ENCODE measurements at places on chromosomes 3 and 15.

DNA sequence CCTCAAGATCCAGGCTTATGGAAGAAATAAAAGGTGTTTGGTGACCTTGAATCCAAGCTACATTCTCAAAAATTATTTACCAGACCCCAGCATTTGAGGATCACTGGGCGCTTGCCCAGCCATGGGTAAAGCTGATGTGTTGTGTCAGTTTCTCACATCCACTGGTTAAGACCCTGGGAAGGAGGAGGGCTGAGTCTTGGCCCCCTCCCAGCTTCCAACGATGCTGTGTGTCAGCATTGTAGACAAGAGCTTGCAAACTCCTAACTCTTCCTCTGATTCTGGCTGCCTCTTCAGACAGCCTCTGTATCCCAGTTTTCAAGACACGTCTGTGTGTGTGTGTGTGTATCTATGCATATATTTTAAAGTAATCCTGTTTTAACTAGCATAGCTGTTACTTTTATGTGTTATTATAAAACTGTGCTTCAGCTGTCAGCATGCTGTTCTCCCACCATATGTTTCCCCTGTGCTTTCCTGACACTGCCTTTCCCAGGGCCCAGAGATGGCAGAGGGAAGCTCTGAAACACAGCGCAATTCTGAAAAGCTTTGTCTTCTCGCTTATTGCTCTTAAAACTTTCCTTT lies 157.3 kb upstream of the LRRN1 start:
- H3K27ac ChIP-seq = no peak overlapping the region
- H3K27me3 ChIP-seq = no peaks in the 10 kb centered on the region
- H3K4me1 ChIP-seq = peaks cover 6% of the 10 kb centered on the region
- DNase-seq = no peak
- no peaks in the 10 kb centered on the region for H3K36me3 ChIP-seq

GRCh38 chr15:99385865-99386264 lies 134.6 kb downstream of the LRRC28 start:
- no peaks in the 10 kb centered on the region for H3K27me3 ChIP-seq
- H3K27ac ChIP-seq = no peak overlapping the region
- DNase-seq = no peak
- H3K4me1 ChIP-seq = no peaks in the 10 kb centered on the region

- no peaks in the 10 kb centered on the region for H3K27me3 ChIP-seq
- H3K27ac ChIP-seq = no peak overlapping the region
- no peak overlapping the region for H3K4me3 ChIP-seq
- DNase-seq = no peak
- H3K4me1 ChIP-seq = no peaks in the 10 kb centered on the region
These were observed 172.7 kb upstream of the LMCD1 start for GRCh38 chr3:8328967-8329366.

DNA sequence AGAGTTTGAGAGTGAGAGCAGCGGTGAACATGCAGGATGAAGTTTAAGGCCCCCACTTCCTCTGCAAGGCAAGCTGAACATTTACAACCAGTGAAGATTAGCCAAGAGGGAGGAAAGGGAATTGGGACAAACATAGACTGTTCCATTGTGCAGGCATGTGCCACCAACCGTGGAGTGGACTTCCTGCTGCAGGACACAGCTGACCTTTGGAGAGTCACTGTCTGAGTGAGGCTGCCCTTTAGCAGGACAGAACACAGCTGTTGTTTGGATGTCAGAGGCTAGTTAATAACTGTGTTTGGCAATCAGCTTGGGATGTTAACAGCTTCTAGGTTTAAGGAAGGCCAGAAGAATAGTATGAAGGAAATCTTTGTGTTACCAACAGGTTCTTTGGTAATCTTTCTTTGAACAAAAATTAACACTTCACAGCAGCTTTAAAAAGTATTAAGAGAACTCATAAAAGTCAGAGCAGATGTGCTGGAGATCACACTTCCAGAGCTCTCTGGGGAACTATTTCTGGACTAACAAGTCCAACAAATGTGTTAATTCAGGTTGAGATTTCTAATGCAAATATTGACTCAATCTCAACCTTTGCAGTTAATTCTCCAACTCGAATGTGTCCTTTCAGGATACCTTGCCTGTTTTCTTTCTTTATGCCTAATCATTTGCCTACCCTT lies 31.4 kb downstream of the CTDSPL start:
- H3K4me1 ChIP-seq = peaks cover 6% of the 10 kb centered on the region
- H3K36me3 ChIP-seq = peaks cover under 1% of the 10 kb centered on the region
- H3K27ac ChIP-seq = no peak overlapping the region
- no peaks in the 10 kb centered on the region for H3K27me3 ChIP-seq
- no peak overlapping the region for H3K4me3 ChIP-seq
- DNase-seq = no peak

- no peaks in the 10 kb centered on the region for H3K4me1 ChIP-seq
- no peaks in the 10 kb centered on the region for H3K27me3 ChIP-seq
- H3K4me3 ChIP-seq = no peak overlapping the region
- no peaks in the 10 kb centered on the region for H3K36me3 ChIP-seq
These were observed 58.1 kb upstream of the SLC25A36 start for GRCh38 chr3:140883428-140884040.

DNA sequence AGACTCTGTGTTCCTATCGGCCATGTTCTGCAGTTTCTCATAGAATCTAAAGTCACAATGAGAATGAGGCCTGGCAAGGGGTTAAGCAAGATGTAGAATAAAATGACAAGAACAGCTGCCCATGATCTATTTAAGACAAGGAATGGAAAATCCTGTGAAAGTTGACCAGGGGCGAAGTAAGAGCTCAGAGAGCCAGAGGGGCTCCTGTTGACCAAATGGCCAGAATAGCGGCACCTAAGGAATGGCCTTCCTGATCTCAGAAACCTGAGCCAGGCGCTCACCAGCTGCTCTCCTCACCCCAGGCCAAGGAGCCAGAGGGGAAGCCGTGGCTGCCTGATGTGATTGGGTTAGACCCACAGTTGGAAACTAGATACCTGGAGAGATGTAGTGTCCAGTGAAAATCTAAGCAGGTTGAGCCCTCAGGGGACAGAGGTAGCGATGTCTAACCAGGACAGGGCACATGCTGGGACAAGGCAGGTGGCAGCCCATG lies 106.1 kb upstream of the NDN start:
- no peaks in the 10 kb centered on the region for H3K27me3 ChIP-seq
- DNase-seq = no peak
- H3K27ac ChIP-seq = no peak overlapping the region
- H3K4me3 ChIP-seq = no peak overlapping the region
- no peaks in the 10 kb centered on the region for H3K36me3 ChIP-seq

- no peaks in the 10 kb centered on the region for H3K27me3 ChIP-seq
- H3K27ac ChIP-seq = peak overlapping the region; percentile 98
- DNase-seq = no peak
- peaks cover 43% of the 10 kb centered on the region for H3K4me1 ChIP-seq
These were observed 123.2 kb downstream of the RAP2B start for GRCh38 chr3:153285194-153285641.

DNA sequence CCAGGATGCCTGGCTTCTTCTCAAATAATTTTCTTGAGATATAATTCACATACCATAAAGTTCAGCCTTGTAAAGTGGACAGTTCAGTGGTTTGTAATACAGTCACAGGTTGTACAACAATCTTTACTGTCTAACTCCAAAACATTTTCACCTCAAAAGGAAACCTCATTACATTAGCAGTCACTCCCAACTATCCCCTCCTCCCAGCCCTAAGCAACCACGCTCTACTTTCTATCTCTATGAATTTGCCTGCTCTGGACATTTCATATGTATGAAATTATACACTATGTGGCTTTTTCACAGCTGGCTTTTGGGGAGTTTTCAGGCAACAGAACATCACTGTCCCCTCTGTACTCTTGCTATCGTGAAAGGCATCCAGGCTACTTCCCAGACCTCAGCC lies 17.5 kb downstream of the TGM5 start:
- peaks cover 12% of the 10 kb centered on the region for H3K4me1 ChIP-seq
- H3K36me3 ChIP-seq = no peaks in the 10 kb centered on the region
- no peak overlapping the region for H3K27ac ChIP-seq
- H3K27me3 ChIP-seq = no peaks in the 10 kb centered on the region
- no peak for DNase-seq
- no peak overlapping the region for H3K4me3 ChIP-seq

GRCh38 chr3:192332386-192333291 lies 394.7 kb downstream of the FGF12 start:
- DNase-seq = no peak
- H3K4me3 ChIP-seq = no peak overlapping the region
- no peaks in the 10 kb centered on the region for H3K4me1 ChIP-seq
- no peaks in the 10 kb centered on the region for H3K27me3 ChIP-seq
- H3K36me3 ChIP-seq = no peaks in the 10 kb centered on the region

DNA sequence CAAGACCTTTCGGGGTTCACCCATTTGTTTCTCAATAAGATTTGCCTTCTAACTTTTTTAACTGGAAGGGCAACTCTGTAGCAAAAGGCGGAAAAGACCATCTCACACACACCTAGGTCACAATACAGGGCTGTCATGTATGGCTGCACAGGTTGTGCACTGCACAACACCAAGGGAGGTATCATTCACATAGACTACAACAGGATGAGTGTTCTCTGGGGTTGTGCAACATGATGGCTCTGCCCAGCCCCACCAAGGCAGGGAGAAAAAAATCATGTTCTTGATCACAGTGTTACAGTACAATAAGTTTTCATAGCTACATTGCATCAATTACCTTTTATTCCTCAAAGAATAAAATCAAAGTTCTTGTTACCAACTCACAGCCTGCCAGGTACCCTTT lies 52.8 kb downstream of the ANXA2 start:
- DNase-seq = no peak
- no peak overlapping the region for H3K27ac ChIP-seq
- H3K27me3 ChIP-seq = no peaks in the 10 kb centered on the region
- no peaks in the 10 kb centered on the region for H3K4me1 ChIP-seq
- H3K4me3 ChIP-seq = no peak overlapping the region
- peaks cover 26% of the 10 kb centered on the region for H3K36me3 ChIP-seq

- peaks cover 6% of the 10 kb centered on the region for H3K4me1 ChIP-seq
- H3K36me3 ChIP-seq = no peaks in the 10 kb centered on the region
- DNase-seq = no peak
- no peaks in the 10 kb centered on the region for H3K27me3 ChIP-seq
These were observed 172.0 kb downstream of the VPS13C start for GRCh38 chr15:61888074-61888780.

- no peak overlapping the region for H3K4me3 ChIP-seq
- DNase-seq = no peak
- H3K27ac ChIP-seq = no peak overlapping the region
- H3K4me1 ChIP-seq = peaks cover 3% of the 10 kb centered on the region
- no peaks in the 10 kb centered on the region for H3K36me3 ChIP-seq
These were observed 11.9 kb upstream of the SH3GL3 start for GRCh38 chr15:83435202-83435601.

GRCh38 chr3:152839511-152839910 lies 4.6 kb downstream of the P2RY1 start:
- no peak overlapping the region for H3K27ac ChIP-seq
- peaks cover 3% of the 10 kb centered on the region for H3K27me3 ChIP-seq
- no peak overlapping the region for H3K4me3 ChIP-seq
- peaks cover 15% of the 10 kb centered on the region for H3K4me1 ChIP-seq

DNA sequence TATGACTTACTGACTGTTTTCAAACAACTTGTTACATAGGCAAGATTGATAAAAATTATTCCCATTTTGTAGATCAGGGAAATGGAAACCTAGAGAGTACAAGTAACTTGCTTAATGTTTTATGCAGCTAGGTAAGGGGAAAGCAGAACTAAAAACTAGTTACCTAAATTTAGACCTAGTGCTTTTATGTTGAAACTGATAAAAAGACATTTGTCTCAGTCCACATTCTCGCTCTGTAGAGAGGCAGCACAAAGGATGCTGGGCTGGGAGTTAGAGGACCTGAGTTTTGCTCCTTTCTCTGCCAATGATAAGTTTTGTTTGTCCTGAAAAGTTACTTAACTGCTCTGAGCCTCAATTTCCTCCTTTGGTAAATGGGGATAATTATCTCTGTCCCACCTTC lies 17.4 kb downstream of the TIMP4 start:
- H3K4me1 ChIP-seq = no peaks in the 10 kb centered on the region
- peaks cover 10% of the 10 kb centered on the region for H3K27me3 ChIP-seq
- H3K27ac ChIP-seq = no peak overlapping the region

GRCh38 chr3:72587282-72587681 lies 261.0 kb downstream of the SHQ1 start:
- DNase-seq = no peak
- no peaks in the 10 kb centered on the region for H3K36me3 ChIP-seq

DNA sequence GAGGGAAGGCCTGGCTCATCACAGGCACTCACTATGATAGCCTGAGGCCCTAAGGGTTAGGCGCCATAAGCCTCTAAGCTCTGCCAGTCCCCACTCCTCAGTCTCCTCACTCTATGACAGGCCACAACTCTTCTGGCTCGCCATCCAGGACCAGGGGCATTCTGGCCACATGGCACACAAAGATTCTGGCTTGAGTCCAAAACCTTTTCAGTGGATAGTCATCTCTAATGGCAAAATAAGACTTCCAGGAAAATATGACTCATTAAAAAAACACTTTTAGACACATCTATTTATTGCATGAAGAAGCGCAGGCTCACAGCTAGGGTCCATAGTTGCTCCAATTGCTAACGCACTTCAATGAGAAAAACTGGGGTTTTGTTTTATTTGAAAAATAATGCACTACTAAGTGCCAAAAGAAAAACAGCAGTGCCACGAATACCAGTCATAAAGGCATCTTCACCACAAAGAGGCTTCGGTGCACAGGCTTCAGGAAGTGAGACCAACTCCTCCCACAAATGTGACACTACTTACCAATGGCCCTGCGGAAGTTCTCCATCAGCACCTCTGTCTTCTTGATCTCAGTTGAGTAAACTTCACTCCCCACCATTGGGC lies 11.1 kb downstream of the RUVBL1 start:
- H3K27ac ChIP-seq = no peak overlapping the region
- H3K36me3 ChIP-seq = peaks cover 15% of the 10 kb centered on the region
- peaks cover 11% of the 10 kb centered on the region for H3K4me1 ChIP-seq
- DNase-seq = no peak

DNA sequence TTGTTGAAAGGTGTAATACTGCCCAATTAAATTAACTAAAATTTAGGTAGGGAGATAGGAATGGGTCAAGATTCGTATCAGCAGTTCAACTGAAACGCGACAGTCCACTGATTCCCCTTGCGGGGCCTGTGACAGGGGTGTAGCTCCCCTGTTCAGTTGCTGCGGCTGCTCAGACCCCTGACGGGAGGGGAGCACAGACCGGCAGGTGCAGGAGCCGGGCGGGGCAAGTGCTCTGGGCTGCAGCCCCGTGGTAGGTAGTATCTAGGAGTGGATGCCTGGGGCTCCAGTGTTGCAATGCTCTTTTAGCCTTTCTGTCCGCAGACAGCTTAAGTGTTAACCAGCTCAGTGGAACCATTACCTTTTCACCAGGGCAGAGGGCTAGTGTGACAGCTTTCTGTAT lies 164.9 kb downstream of the ROBO2 start:
- H3K4me1 ChIP-seq = no peaks in the 10 kb centered on the region
- H3K36me3 ChIP-seq = no peaks in the 10 kb centered on the region
- no peak overlapping the region for H3K27ac ChIP-seq
- no peaks in the 10 kb centered on the region for H3K27me3 ChIP-seq
- no peak overlapping the region for H3K4me3 ChIP-seq

- no peaks in the 10 kb centered on the region for H3K27me3 ChIP-seq
- no peak overlapping the region for H3K27ac ChIP-seq
- H3K4me3 ChIP-seq = no peak overlapping the region
- no peaks in the 10 kb centered on the region for H3K36me3 ChIP-seq
- H3K4me1 ChIP-seq = peaks cover 6% of the 10 kb centered on the region
These were observed 20.6 kb downstream of the CCDC13 start for GRCh38 chr3:42752441-42752840.

- H3K36me3 ChIP-seq = no peaks in the 10 kb centered on the region
- no peak overlapping the region for H3K4me3 ChIP-seq
- H3K27ac ChIP-seq = no peak overlapping the region
These were observed 104.2 kb downstream of the AGBL1 start for GRCh38 chr15:86183596-86184491.

All from keratinocyte (primary cell).